ENCODE measurements at places on chromosomes 6 and 20. TPM values are rescaled to one million over a fixed set of nuclear protein-coding genes. Genes with fewer than 3 reads are reported as not detected.

- H3K27ac ChIP-seq, result no peak overlapping the region
- no peaks in the 10 kb centered on the region for H3K36me3 ChIP-seq
- H3K4me1 ChIP-seq, result peaks cover 27% of the 10 kb centered on the region
Observed at GRCh38 chr20:3658716-3659491, 4.3 kb downstream of the GFRA4 start.

DNA sequence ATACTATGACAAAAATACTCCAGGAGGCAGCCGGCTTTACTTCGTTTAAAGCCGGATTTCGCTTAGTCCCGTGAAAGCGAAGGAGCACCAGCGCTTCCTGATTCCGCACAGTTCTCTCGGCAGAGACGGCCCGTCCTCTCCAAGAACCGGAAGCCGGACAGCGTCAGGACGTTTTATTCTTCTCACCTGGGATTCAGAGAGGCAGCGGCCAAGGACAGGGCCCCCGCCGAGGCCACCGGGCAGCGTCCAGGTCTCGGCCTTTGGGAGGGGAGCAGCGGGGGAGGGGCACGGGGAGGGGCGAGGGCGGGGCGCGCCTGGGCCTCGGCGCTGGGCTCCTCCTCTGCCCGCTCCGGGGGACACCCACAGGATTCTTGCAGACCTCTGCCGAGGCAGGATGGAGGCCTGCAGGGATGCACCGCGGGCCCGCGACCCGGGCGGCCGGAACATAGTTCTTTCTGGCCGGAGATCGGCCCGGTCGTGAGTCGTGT, 2.8 kb upstream of the DIDO1 start:
- DNase-seq, result no peak
- peak overlapping the region; percentile 98 for H3K27ac ChIP-seq
- H3K36me3 ChIP-seq, result no peaks in the 10 kb centered on the region
- peak overlapping the region; percentile 74 for H3K4me3 ChIP-seq
- peaks cover 76% of the 10 kb centered on the region for H3K4me1 ChIP-seq

DNA sequence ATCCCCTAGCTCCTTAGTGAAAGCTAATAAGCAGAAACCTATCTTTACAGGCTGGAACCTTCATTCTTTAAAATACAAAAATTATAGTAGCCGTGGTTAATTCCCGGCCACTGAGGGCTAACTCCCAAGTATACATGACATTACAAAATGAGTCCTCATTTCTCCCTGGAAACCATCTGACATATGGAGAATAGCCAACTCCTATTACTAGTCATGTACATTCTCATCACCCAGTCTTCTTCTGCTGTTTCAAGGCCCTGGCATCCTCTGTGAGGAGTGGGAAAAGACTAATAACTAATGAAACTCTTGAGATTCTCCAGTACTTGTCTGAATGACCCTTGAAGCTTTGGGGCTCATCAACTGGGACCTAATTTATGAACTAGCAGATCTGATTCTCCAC, 30.2 kb downstream of the CSNK2A1 start:
- no peak for DNase-seq
- no peak overlapping the region for H3K27ac ChIP-seq
- H3K36me3 ChIP-seq, result no peaks in the 10 kb centered on the region
- no peaks in the 10 kb centered on the region for H3K27me3 ChIP-seq
- peaks cover 4% of the 10 kb centered on the region for H3K4me1 ChIP-seq

DNA sequence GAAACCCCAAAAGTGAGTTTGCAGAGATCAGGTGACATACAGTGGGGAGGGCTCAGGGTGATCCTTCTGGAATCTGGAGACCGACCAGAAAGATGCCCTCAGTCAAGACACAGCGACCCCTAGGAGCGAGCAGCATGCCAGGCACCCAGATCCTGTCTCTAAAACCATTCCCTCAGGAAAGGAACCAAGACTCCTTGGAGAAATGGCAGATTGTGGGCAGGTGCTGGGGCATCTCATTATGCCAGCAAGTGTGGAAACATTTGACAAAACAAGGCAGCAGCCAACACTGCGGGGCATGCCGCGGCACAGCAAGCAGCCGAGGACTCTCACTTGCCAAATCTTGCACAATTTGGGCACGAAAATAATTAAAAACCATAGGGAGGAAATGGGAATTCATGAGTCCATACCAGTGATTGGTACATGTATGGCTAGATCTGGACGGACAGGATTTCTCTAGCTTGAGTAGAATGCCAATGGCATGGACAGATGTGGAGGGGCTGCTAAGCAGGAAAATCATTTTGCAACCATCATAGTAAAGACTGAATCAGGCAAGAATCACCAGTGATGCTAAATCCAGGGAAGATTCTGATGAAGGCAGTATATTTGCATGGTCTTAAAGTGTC, 76.9 kb downstream of the GINS1 start:
- H3K4me1 ChIP-seq, result peaks cover 52% of the 10 kb centered on the region
- no peak overlapping the region for H3K4me3 ChIP-seq
- H3K27me3 ChIP-seq, result no peaks in the 10 kb centered on the region

Gene SMLR1
- not detected for total RNA-seq

- no peak overlapping the region for H3K4me3 ChIP-seq
- no peak for DNase-seq
- H3K4me1 ChIP-seq, result peaks cover 12% of the 10 kb centered on the region
- H3K27ac ChIP-seq, result peak overlapping the region; percentile 14
- H3K27me3 ChIP-seq, result no peaks in the 10 kb centered on the region
Observed at GRCh38 chr6:139468178-139468819, 93.9 kb upstream of the CITED2 start.

Gene TNFRSF6B
- 10.7 TPM for total RNA-seq

DNA sequence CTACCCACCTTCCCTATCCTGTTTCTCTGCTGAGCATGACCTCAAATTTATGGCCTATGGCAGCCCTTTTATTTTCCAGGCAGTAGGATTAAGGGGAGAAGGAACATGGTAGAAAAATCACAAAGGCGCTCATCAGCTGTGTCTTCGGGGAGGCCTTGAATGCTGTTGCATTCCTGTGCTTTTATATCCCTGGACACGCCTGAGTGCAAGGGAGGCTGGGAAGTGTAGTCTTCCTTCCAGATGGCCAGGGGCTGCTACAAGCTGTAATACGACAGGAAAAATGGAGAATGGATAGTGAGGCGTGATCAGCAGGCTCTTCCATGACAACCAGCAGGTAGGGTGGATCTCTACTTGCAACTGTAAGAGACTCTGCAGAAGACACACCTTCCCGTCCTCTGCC, 210.9 kb upstream of the GGTLC1 start:
- H3K4me3 ChIP-seq, result no peak overlapping the region
- no peaks in the 10 kb centered on the region for H3K36me3 ChIP-seq
- no peak overlapping the region for H3K27ac ChIP-seq
- no peaks in the 10 kb centered on the region for H3K27me3 ChIP-seq
- no peak for DNase-seq

All from esophagus squamous epithelium (tissue), 5 donors.